ENCODE measurements at places on chromosomes 12 and 14. TPM values are rescaled to one million over a fixed set of nuclear protein-coding genes. Genes with fewer than 3 reads are reported as not detected.

KERA gene
- not detected for total RNA-seq

ADAM21 gene
- total RNA-seq = not detected

GPX2 gene
- not detected for total RNA-seq

C14orf132 gene
- 0.47 TPM for total RNA-seq

DIO2 gene
- not detected for total RNA-seq

PAN2 gene
- 34.7 TPM for total RNA-seq

- no peak for DNase-seq
Measured at GRCh38 chr12:22858849-22859570, 234.0 kb downstream of the ETNK1 start.

GRCh38 chr12:128712622-128713021 lies 111.1 kb downstream of the SLC15A4 start:
- no peak for DNase-seq

- DNase-seq = no peak
Measured at GRCh38 chr14:74400031-74400685, 25.9 kb downstream of the SYNDIG1L start.

- no peak for DNase-seq
Measured at GRCh38 chr14:27267876-27268275, 670.0 kb upstream of the NOVA1 start.

GRCh38 chr12:101967506-101967905 lies 90.1 kb downstream of the DRAM1 start:
- DNase-seq = peak; percentile 58

- no peak for DNase-seq
Measured at GRCh38 chr14:89504091-89504490, 87.1 kb upstream of the FOXN3 start.

Data from activated CD4-positive, alpha-beta T cell treated with anti-CD3 and anti-CD28 coated beads, Interleukin-2, amount 10 ng/mL, durations not matched to agents 24 days and 14 days (primary cell).